ENCODE measurements at places on chromosomes 2 and 18.

DNA sequence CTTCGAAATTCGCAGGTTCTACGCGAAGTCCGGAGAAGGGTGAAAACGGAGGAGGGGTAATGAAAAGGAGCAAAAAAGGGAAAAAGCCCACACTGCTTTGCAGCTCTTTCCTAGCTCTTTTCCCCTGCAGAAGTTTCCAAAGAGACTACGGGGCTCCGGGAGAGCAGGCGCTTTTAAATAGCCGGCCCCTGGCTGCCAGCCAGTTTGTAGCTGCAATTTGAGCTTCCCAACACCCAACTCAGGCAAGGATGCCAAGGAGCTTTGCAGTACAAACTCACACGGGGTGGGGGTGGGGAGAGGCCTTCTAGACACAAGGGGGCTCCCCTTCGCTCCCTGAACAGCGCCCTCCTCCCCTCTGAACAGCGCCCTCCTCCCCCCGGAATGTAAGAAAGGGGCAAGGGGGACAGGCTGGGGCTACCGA, at the start of gene IGFBP5:
TSS of gene IGFBP5 (minus strand) at position 149 of the 421 bp plus-strand sequence. CDS start 774 bp downstream, outside the sequence.
- H3K27ac ChIP-seq, result no peak within 1 kb of the TSS
- peak within 1 kb of the TSS; percentile 48 for H3K4me3 ChIP-seq
- no peaks in the 10 kb centered on the region for H3K4me1 ChIP-seq
- no peaks in the 10 kb centered on the region for H3K36me3 ChIP-seq

DNA sequence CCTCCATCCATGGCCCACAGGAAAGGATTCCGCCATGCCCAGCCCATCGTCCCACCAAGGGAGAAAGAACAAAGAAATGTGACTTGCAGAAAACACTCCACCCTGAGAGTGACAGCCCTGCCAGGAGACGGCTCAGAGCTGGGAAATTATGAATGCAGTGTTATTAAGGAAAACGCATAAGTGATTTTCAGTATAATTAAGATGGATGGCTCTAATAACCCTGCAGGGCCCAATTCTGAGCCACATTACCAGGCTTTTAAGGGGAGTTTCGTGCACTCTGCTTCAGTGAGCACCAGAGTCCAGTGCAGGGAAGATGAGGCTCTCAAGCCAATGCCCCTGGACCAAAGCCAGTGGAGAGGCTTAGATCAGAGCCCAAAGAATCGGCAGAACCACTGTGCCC, 10.6 kb upstream of the TEX51 start:
- no peak overlapping the region for H3K4me3 ChIP-seq
- H3K36me3 ChIP-seq, result no peaks in the 10 kb centered on the region
- no peaks in the 10 kb centered on the region for H3K27me3 ChIP-seq
- no peak overlapping the region for H3K27ac ChIP-seq
- no peak for DNase-seq

DNA sequence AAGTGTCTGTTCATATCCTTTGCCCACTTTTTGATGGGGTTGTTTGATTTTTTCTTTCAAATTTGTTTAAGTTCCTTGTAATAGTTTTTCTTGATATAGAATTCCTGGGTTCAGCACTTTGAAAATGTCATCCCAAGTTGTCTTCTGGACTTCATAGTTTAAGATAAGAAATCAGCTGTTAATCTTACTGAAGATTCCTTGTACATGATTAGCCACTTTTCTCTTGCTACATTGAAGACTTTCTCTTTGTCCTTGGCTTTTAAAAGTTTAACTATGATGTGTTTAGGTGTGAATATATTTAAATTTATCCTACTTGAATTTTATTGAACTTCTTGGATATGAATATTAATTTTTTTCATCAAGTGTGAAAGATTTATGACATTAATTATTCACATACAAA, 387.2 kb upstream of the CWC22 start:
- H3K4me1 ChIP-seq, result no peaks in the 10 kb centered on the region
- H3K36me3 ChIP-seq, result no peaks in the 10 kb centered on the region
- no peak for DNase-seq
- no peak overlapping the region for H3K4me3 ChIP-seq

- H3K27ac ChIP-seq, result no peak overlapping the region
- DNase-seq, result no peak
- no peaks in the 10 kb centered on the region for H3K36me3 ChIP-seq
- H3K4me1 ChIP-seq, result no peaks in the 10 kb centered on the region
Measured at GRCh38 chr2:166773308-166773949, 114.9 kb upstream of the XIRP2 start.

GRCh38 chr18:10441472-10441871, 13.0 kb upstream of the APCDD1 start:
- H3K27ac ChIP-seq, result no peak overlapping the region
- H3K36me3 ChIP-seq, result no peaks in the 10 kb centered on the region
- DNase-seq, result no peak

GRCh38 chr2:34368304-34368703, 769.2 kb upstream of the FAM98A start:
- no peaks in the 10 kb centered on the region for H3K27me3 ChIP-seq
- DNase-seq, result no peak
- no peaks in the 10 kb centered on the region for H3K4me1 ChIP-seq
- no peak overlapping the region for H3K4me3 ChIP-seq
- H3K27ac ChIP-seq, result no peak overlapping the region
- H3K36me3 ChIP-seq, result no peaks in the 10 kb centered on the region

- no peak overlapping the region for H3K4me3 ChIP-seq
- H3K4me1 ChIP-seq, result no peaks in the 10 kb centered on the region
- DNase-seq, result no peak
- no peaks in the 10 kb centered on the region for H3K27me3 ChIP-seq
Measured at GRCh38 chr18:8351161-8351560, 258.1 kb upstream of the RAB12 start.
